Stimulated activated effector memory CD8-positive, alpha-beta T cell treated with anti-CD3 and anti-CD28 coated beads, Interleukin-12 subunit alpha, Interleukin-12 subunit beta, amount 100 ng/mL, for 72 hours (primary cell): ENCODE measurements at places on chromosomes 2 and 18.

DNA sequence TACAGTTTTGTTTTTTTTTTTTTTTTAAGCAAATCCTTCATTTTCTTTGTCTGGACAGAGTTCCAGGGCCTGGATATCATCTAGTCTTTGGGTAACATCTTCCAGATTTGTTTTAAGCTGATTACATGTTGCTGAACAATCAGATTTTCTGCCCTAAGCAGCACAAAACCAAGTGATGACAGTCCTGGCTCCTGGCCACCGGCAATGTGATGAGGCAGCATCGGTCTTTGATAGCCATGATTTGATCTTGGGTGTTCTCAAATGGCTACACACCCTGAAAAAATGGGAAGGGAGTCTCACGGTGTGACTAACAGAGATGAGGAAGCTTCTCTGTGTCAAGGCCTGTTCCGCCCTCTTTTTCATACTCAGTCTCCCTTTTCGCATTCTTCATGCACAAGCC lies 708.6 kb upstream of the ZEB2 start:
- DNase-seq = no peak

DNA sequence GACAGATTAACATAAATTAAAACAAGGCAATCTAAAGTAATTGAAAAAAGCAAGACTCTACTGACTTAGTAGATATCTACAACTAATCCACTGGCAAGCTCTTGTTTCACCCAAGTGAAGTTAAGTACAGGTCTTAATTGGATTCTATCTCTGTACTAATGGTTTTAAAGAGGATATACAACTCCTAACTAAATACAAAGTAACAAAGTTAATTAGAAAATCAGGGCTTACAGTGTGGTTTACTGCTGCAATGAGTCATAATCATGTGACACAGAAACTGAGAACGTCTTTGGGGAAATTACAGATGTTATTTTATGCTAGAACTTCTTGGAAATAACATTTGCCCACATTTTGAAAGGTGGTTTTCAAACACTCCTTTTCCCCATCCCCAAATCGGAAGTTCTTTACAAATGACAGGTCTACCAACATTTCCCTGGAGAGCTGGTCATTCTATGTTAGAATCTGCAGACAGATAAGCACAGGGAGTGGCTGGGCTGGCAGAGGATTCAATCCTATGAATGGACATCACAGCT lies 245.3 kb downstream of the STK39 start:
- DNase-seq = no peak

- no peak for DNase-seq
Observed at GRCh38 chr18:42530276-42530675, 575.2 kb downstream of the PIK3C3 start.

DNA sequence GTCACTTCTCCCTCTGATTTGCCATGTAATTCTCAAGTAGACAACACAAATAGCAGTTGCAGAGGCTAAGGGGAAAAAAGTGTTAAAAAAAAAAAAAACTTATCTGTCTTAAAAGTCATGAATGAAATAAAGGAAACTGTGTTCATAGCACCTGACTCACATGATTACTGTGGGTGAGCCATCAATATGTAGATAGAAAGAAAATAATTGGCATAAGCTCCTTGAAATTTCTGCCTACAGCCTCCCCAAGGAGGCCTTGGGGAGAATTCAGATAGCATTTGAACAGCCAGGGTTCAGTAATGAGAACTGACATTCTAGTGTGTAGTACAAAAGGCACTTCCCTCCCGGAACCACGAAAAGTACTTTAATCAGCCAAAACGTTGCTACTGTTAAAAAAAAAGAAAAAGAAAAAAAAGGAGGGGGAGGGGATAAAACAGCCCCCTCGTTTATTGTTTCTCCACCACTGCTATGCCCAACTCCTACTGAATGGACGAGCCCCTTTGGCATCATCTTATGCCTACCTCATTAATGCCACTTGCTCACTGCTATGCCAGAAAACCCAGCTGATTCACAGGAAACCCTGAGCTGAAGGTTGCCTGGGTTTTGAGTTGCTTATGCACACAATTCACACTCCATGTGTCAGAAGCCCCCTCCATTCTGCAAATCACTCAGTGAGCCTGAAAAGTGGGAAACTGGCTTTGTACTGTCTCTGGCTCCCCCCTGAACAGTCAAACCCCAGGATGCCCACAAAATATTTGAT lies 65.5 kb upstream of the KLF7 start:
- no peak for DNase-seq

DNA sequence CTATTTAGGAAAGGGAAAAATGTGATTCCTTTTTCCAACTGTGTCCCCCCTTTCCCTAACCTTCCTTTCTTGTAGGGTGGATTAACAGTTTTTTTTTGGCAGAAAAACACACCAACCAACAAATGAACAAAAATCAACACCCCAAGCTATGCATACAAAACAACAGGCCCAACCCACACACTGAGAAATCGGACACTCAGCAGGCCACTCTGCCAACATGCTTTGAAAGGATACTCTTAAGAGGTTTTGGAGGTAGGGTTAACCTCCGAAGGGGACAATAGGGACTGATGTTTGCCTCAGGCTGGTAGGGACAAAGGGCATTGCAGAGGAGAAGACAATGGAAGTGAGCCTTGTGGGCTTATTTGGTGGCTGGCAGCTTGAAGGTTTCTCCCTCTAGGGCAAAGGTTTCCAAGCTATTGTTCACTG lies 33.1 kb upstream of the POLE4 start:
- no peak for DNase-seq

DNA sequence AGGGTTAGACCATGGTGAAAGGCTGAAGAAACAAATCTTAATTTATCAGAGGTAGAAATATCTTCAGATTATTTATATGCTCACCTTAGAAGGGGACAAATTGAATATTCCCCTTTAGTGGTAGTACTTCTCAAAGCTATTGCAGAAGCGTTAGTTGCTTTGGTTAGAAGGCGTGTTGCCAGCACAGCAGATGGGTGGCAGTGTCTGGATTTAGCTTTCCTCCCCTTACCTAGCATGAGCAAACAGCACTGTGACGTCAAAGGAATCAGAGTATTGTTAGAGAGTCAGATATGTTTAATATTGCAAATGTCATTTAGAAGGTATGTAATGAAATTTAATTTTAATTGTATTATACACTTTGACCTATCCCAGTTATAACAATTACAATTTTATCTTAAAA lies 27.2 kb upstream of the GALR1 start:
- DNase-seq = no peak

DNA sequence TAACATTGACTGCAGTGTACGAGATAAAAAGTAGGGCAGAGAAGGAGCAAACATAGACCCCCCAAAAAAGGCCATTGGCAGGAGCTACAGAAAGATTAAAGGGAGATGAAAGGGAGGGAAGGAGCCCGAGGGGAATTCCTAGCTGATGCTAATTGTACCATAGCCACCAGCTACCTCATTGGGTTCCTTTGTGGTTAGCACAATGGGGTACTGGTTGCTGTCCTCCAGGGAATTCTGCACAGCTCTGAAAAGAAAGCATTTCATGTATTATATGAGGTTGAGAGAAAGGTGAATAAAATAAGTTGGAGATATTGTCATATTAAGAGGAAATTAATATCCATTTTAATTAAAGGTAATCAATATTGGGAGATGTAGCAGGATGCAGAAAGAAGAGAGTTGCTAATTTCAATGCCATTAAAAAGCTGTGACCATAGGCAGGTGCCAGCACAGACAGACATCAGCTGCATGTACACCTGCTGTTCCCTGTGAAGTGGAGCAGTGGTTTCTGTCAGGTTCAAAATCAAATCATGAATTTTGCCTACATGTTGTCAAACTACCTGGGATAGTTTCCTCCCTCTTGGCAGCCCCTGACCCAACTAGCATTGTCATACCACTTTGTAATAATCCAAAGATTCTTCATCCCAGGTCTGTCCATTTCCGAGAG lies 185.4 kb upstream of the DLGAP1 start:
- DNase-seq = no peak

- no peak for DNase-seq
Observed at GRCh38 chr2:70420143-70420542, 118.3 kb upstream of the FAM136A start.

- DNase-seq = no peak
Observed at GRCh38 chr2:24147364-24147763, 24.1 kb downstream of the FAM228B start.

GRCh38 chr18:32057624-32058165 lies 34.0 kb upstream of the RNF138 start:
- no peak for DNase-seq

DNA sequence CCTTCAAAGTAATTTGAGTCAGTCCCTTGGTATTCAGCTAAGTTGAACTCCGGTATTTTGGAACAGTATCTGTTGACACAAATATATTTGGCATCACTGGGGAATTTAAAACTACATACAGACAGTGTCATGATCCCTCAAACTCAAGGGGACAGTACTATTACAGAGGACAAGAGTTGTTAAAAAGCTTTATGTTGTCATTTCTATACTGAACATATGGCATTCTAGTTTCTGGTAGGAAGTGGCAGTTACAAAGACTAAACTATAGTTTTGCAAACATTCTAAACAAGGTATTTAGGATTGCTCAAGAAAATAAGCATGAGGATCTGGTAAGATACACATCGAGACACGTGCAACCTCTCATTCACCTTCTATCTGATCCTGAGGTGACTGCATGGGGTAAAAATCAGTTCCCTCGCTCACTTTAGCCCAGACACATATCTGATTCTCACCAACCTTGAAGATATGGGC lies 16.6 kb upstream of the CCNYL1 start:
- no peak for DNase-seq

- no peak for DNase-seq
Observed at GRCh38 chr2:211449819-211450218, 893.4 kb downstream of the CPS1 start.

- DNase-seq = no peak
Observed at GRCh38 chr18:48600456-48601090, 61.7 kb downstream of the CTIF start.

GRCh38 chr2:7270011-7270431 lies 352.8 kb downstream of the RNF144A start:
- no peak for DNase-seq

DNA sequence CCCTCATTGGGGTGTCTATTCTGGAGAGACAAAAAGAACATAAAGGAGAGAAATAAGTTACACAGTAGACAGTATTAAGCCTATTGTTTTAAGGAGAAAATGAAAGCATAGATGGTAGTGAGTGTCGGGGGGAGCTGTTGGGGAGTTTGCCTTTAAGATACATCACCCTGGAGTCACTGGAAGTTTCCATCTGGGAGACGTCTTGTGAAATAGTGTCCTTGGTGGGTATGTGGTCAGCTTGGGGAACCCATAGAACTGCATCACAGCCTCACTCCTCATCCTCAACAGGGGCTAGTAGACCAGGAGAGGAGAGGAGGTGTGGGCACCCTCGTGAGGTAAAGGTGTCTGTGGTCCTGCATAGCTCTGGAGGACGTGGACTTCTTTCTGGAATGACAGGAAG lies 60.6 kb downstream of the RNF144A start:
- DNase-seq = no peak

GRCh38 chr2:235002198-235003095 lies 50.6 kb downstream of the SH3BP4 start:
- no peak for DNase-seq

- DNase-seq = no peak
Observed at GRCh38 chr2:226999661-227000060, 163.8 kb downstream of the RHBDD1 start.

DNA sequence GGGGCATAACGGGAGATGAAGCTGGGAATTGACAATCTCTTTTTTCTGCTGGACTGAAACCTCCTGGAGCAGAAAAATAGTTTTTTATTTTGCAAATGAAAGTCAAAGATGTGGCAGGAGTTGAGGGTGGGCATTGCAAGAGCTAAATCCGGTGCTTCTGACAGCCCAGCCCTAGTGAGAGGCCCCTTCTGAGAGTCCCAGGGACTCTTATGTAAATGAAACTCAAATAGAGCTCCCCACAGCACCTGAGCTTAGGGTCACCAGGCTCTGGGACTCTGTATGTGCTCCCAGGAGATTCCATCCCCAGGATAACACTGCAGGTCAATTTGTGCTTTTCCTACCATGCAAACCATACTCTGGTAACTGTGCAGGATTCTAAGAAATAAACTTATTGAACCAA lies 192.8 kb downstream of the ANKRD30B start:
- no peak for DNase-seq

- DNase-seq = no peak
Observed at GRCh38 chr2:189798312-189799029, 14.2 kb downstream of the PMS1 start.

DNA sequence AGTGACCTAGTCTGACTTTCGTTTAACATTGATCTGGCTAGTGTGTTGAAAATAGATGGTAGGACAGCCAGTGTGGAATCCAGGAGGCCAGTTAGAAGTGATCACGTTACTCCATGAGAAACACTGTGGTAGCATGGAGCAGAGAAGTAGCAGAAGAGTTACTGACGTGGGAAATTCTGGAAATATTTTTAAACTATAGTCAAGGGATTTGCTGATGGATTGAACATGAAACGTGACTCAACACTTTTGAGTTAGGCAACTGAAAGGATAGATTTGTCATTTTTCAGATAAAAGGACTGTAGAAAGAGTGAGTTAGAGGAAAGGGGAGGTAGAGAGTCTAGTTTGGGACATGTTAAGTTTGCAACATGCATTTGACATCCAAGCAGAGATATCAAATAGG lies 130.4 kb downstream of the IRS1 start:
- DNase-seq = no peak

- DNase-seq = no peak
Observed at GRCh38 chr2:194946826-194947225, 710.2 kb upstream of the SLC39A10 start.

DNA sequence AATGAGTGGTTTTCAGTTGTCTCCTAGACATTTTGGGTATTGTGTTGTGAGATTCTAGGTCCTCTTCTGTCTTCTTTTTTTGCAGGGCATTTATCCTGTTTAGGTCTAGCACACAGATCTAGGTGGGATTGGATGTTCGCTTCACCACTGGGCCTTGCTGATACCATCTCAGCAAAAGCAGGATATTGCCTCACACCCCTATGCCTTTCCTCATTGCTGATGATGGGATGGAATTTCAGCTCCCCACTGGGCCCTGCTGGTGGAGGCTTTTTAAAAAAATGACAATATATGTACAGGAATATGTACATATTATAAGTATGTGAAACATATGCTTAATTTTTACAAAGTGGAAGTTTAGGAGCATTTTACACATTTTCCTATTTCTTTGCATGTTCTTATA lies 5.4 kb upstream of the TOGARAM2 start:
- DNase-seq = no peak
